NK-92 treated with Interleukin-12 subunit alpha and Interleukin-12 subunit beta, amount 100 ng/mL, for 24 hours (cell line): ENCODE measurements at places on chromosomes 1 and 21.

- DNase-seq: no peak
These were observed 12.1 kb downstream of the DYRK1A start for GRCh38 chr21:37378700-37379139.

DNA sequence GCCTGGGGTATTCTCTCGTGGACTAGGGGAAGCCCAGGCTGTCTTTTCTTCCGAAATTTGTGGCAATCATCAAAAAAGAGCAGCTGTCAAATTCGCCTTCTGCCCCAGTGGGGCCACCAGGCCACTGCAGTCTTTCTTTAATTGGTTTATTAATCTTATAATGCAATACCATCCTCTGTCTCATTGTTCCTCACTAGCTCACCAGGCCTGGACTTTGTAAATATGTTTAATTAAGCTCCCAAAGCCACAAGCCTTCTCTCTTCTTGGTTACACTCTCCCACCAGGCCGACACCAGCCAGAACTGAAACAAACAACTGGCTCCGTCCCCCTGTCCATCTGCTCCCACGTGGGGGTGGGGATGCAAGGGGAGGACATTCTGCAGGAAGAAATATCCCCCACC, 22.0 kb upstream of the CAMK1G start:
- no peak for DNase-seq

DNA sequence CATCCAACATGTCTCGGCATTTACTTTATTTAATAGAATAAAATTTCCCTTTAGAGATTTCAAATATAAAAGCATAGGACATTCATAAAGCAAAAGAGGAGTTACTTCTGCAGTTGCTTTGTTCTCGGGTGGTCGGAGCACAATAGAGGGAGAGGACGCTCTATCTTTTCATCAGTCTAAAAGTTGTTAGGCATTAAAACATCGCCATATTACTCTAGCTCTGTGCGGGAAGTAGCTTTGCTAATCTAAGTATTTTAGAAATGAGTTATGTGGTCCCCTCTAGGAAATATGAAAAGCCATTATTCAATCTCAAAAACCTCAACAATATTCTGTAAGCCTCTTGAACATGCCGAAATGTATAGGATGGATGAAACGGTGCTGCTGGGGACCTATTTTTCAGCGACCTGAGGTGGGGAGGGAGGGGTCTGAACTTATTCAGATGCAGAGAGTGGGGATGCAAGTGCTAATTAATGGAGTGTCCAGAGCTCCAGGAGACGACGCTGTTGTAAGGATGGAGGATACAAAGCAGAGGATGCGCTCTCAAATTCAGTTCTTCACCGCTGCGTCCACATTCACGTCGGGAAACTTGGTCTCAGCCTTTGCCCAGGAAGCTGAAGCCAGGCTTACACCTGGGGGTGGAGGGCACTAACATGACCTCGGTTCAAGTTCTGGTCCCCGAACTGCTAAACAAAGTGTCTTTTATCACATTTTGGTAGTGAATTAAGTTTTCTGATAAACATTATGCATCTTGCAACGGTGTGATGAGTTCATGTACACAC, 6.3 kb downstream of the CDKN2C start:
- no peak for DNase-seq

DNA sequence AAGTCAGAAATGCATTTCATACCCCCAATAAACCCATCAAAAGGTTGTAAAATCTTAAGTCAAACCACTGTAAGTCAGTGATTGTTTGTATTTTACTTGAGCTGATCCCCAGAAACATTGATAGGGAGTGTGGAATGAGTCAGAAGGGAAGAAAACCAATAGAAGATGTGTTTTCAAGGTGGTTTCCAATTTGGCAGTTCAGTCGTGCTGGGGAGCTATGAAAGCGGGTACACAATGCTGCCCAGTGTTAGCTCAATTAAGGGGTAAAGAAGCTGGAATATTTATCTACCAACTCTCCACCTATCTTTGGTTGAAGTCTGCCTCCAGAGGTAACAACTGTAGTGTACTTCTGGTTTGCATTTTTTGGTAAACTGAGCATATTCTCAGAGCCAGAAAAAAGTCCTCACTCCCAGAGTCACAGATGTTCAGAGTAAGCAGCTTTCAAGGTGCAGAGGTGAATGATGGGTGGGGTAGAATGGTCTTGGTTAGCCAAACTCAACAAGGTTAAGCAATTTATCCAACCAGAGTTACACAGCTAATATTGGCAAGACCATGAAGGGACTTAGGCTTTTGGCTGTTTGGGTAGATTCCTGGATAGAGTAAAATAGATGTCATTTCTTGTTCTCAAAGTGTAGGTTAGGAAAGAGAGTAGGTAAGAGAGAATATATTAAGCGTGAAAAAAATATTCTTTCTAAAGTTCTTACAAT, 202.9 kb upstream of the ADGRL2 start:
- no peak for DNase-seq

- no peak for DNase-seq
These were observed 32.1 kb upstream of the SCYL3 start for GRCh38 chr1:169925505-169926482.

DNA sequence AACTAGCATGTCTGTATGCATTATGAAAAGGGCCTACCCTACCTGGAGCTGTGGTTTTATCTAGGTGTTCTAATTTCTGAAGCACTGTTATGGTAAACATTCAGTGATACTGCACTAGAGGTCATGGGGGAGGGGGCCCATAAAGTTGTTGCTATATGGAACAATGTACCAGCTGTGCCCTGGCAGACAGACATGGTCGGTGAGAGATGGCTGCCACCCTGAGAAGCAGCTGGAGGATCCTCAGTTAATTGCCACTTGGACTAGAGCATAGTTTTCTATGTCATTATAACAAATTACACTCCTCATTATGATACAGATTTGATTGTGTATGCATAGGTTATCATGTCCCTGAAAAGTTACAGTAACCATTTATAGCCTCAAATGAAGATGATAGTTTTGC, 45.4 kb downstream of the ILDR2 start:
- no peak for DNase-seq

DNA sequence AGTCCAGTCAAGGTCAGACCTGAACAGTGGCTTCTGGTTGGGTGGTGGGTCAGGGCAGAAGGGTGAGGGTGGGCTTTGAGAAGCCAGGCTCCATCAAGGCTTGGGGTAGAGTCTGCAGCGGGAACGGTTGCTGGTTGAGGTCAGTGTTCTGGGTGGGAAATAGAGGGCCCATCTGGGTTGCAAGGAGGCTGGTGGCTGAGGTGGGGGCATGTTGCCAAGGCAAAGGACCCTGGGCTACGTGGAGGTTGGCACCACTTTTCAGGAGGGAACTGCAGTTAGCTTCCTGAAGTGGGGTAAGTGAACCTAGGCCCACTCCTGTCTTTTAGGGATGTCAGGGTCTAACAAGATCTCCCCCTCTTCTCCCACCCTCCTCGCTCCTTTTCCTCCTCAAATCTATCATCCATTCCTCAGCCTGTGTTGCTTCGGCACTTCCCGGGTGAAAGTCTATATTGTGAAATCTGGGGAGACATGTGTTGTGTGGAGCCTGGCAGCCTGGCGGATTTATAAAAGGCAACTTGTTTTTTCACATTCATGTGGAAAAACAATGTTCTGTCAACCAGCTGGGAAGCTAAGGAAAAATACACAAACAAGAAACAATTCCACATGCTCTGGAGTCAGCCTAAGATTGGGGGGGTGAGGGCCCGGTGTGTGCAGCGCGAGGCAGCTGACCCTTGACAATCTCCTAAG, 1.5 kb downstream of the IL22RA1 start:
- no peak for DNase-seq

DNA sequence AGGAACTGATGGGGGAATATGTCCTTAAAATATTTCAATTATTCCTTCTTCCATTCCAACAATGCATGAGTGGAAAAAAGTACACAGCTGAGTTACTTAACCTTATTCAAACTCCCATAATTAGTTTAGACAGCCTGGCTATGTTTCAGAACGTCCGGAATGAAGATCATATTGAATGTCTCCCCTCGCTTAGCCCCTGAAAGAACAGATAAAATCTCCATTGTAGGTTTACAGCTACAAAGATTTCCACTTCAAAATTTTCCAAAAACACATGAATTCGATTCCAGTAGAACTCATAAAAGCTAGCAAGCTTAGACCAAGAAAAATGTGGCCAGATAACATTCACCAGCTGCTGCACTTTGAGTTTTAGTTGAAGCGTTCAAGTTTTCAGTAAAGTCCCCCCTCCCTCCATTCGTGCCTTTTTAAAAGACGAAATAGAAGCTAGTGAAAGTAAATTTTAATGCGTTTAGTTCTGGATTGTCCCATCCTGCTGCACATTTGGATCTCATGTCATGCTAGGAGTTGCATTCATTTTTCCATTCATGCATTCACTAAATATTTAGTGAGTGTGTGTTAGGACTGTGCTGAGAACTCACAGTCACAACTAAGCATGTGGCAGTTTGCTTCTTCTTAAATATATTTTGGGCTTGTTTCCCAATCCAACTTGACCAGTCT, 29.4 kb upstream of the SSX2IP start:
- no peak for DNase-seq

GRCh38 chr1:117568999-117569398, 36.8 kb upstream of the TENT5C start:
- no peak for DNase-seq

DNA sequence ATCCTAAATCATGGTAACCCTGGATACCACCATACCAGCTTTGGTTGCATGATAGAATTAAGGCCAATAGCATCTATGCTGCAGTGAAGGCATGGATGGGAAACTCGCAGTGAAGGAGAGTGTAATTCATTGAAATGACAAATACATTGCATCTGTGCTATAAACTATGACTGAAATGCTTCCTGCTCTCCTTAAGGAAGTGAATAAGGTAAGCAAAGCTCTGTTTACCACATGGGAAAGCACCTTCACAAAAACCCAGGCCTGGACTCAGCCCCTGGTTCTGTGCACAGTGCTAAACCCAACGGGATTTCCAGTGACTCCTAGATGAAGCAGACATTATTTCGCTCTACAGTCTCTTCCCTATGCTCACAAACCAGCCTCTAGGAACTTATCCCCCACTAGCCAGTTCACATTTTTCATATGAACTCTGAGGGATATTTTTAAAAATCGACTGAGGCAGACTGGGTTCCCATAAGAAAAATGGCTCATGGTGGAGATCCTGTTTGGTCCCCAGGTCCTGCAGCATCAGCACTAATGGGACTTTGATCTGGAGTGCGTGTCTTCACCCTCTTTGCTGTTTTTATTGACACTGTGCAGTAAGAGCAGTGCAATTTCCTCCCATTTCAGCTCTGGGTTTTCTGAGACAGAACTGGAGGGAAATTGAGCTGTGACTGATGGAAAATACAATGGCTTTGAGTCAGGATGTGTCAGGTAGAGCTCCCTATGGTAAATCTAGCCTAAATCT, 362.7 kb downstream of the SIPA1L2 start:
- no peak for DNase-seq

DNA sequence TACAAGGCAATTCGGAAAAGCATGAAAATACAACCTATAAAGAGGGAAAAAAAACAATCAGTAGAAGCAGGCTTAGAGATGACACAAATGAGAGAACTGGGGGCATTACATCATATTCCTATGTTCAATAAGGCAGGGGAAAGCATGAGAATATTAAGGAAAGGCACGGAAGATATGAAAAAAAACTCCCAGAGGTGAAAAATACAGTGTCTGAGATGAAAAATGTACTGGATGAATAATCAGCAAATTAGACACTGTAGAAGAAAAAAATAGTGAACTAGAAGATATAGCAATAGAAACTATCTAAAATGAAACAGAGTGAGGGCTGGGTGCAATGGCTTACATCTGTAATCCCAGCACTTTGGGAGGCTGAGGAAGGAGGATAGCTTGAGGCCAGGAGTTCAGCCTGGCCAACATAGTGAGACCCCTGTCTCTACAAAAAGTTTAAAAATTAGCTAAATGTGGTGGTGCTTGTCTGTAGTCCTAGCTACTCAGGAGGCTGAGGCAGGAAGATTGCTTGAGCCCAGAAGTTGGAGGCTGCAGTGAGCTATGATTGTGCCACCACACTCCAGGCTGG, 101.8 kb downstream of the ST3GAL3 start:
- DNase-seq: no peak

DNA sequence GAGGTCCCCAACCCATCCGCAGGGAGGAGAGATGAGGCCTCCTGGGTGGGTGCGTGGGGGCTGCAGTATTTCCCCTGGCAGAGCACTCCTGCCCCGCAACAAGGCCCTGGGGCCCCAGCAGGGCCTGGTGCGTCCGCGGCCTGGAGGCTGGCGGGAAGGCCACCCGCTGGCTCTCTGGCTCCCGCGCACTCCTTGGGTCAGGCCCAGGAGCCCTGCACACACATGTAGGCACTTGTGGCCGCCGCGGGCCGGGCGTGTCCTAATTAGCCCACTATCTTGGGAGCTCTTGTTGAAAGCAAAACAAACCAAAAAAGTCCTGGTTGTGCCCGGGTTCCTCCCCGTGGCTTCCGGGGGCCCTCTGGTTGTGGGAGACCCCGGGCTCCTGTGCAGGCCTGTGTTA, 49.7 kb upstream of the CCDC27 start:
- DNase-seq: no peak

DNA sequence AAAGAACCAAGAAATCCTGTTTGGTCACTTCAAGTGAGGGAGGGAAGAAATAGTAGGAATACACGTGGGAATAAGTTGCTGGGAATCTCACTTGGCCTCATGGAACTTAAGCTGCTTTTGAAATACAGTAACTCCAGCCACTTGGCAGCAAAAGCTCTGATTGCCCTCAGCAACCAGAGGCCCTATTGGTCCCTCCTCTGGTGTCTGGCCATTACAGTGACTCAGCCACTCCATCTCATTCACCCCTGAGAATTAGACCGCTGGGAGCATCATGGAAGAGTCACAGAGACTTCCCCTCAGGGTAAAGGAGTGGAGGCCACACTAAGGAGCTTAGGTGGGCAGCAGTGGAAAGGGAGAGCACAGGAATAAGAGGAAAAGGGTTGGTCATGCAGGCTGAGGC, 99.6 kb downstream of the ELAVL4 start:
- DNase-seq: no peak

- peak; percentile 97 for DNase-seq
These were observed 780 bp upstream of the RBM15 start for GRCh38 chr1:110338309-110338885.

GRCh38 chr1:109295712-109296415, 10.9 kb downstream of the MYBPHL start:
- no peak for DNase-seq

- DNase-seq: no peak
These were observed 11.0 kb upstream of the CASQ1 start for GRCh38 chr1:160179336-160179735.

DNA sequence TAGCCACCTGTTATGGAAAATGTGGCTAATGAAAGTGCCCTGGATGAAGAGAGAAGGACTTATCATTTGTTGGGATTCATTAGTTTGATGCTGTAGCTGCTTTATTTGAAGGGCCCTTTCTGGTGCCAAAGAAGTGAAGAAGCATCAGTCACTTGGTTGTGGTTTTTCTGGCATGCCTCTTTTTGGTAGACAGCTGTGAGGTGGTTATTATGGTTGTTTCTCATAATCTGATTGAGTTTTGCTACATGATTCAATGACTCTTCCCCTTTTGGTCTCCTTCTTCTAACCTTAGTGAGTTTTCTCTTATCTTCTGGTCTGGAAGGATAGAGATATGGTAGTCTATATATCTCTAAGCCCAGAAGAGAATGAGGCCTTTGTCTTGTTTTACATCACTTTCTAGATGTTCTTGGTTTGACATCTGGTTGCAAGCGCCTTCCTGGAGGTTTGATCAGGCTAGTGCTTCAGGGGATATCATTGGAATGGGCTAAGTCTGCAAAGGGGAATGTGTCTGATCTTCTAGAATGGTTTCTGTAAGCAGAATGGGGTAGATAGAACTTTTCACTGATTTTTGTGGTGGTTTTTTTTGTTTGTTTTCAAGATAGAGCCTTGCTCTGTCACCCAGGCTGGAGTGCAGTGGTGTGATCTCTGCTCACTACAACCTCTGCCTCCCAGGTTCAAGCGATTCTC, 26.0 kb downstream of the ARID1A start:
- no peak for DNase-seq

GRCh38 chr1:70583522-70583921, 172.5 kb downstream of the CTH start:
- no peak for DNase-seq

GRCh38 chr1:243916160-243916559, 66.1 kb upstream of the AKT3 start:
- DNase-seq: no peak
